Uterus (tissue), 4 donors: ENCODE measurements at places on chromosomes 13 and 19.

GRCh38 chr13:90365130-90365529, 982.4 kb upstream of the MIR17HG start:
- no peak for DNase-seq

GRCh38 chr19:1233115-1233667, 4.6 kb downstream of the CBARP start:
- no peak for DNase-seq

DNA sequence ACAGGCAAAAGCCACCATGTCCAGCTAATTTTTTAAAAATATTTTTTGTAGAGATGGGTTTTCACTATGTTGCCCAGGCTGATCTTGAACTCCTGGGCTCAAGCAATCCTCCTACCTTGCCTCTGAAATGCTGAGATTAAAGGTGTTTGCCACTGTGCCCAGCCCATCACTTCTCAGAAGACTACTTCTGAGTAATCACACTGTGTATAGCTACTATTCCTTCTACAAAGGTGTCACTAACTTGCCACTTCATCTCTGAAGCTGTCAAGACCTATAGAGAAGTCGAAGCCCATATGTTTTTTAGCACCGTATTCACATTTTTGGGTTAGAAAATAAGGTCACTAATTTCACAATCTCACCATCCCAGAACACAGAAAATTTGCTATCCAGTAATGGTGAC, 36.0 kb upstream of the FNDC3A start:
- DNase-seq = no peak

GRCh38 chr19:20661150-20661819, at the start of gene ZNF626:
Gene ZNF626, minus strand, starts transcription at chr19:20661571. Its CDS starts 125 bp downstream, at chr19:20661446.
- peak; percentile 98 for DNase-seq

DNA sequence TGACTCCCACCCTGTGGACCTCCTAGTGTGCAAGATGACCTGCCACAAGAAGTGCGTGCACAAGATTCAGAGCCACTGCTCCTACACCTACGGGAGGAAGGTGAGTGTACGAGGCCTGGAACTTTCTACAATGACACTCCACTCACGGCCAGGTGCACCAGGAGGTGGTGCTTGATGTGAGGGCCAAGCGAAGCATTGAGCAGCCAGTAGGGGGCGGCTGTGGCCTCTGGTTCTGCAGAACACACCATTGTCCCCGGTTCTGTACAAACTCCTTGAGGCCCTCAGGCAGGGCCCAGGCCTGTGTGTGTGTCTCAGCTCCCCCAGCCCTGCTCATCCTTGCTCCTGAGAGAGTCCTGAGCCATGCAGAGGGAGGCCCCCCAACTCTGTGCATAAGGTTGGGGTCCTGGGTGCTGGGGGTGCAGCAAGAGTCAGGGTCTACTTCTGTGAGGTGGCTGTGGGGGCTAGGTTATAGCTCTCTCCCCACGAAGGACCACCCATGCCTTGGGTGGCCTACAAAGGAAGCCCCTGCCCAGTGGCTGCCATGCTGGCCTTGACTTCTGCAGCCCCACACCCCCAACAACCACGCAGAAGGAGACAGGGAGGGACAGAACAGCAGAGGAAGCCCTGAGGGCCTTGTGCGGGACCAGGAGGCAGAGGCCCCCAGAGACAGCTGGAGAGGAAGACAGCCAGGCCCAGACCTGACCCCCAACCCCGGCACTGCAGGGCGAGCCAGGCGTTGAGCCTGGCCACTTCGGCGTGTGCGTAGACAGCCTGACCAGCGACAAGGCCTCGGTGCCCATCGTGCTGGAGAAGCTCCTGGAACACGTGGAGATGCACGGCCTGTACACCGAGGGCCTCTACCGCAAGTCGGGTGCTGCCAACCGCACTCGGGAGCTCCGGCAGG, 9.7 kb upstream of the USE1 start:
- peak; percentile 53 for DNase-seq

DNA sequence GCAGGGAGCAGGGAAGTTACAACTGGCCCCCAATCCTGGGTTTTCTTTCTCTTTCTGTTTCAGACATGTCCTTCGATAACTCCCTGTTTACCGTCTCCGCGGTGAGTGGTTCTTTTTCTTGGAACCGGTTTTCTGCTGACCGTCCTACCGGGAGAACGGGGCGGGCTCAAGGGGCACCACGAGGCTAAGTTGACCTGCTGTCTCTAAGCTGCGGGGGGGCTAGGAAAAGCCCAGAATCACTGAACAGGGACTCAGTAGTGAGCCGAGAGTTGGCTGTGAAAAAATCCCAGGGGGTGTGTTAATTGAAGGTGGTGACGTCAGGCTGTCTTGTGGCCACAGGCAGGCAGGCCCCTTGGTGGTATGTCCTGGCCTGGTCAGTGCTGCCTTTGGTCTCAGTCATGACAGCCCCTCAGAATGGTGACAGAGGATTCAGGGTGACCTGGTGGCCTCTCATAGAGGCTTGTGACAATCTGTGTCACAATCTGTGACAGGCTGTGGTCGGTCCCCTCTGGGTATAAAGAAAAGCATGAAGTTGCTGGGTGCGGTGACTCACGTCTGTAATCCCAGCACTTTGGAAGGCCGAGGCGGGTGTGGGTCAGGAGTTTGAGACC, 8.1 kb upstream of the CARM1 start:
- peak; percentile 42 for DNase-seq

- DNase-seq = no peak
These were observed 1.3 kb upstream of the RDH8 start for GRCh38 chr19:10011974-10012373.

GRCh38 chr19:8149261-8150094, at the start of gene FBN3:
Gene FBN3, minus strand, starts transcription at chr19:8149592. Its CDS starts 2,112 bp downstream, at chr19:8147480.
- no peak for DNase-seq

GRCh38 chr19:4536798-4537197, 1.8 kb upstream of the PLIN5 start:
- no peak for DNase-seq

GRCh38 chr13:96200810-96201209, 110.9 kb downstream of the HS6ST3 start:
- DNase-seq = no peak

GRCh38 chr13:64867856-64868255, 2362.3 kb downstream of the PCDH9 start:
- no peak for DNase-seq

DNA sequence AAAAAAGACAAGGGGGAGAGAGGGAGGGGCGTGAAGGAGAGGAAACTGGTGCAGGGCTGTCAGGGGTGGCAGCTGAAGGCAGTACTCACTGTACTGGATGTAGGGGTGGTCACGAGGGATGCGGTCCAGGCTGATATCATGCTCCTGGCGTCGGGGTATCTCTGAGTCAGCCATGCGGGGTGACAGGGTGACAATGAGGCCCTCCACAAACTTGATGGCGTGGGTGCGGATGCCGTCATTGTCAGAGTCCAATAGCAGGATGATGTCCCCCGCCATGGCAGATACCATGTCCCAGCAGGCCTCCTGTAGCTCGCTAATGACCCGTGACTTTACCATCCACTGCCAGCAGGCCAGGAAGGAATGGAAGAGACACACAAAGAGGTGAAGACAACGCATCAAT, 15.3 kb downstream of the SYMPK start:
- DNase-seq = no peak
